CD8-positive, alpha-beta T cell (primary cell): ENCODE measurements at places on chromosomes 5 and 9.
A peak's percentile ranks its signal among the peaks of the same experiment; 100 is the strongest.

DNA sequence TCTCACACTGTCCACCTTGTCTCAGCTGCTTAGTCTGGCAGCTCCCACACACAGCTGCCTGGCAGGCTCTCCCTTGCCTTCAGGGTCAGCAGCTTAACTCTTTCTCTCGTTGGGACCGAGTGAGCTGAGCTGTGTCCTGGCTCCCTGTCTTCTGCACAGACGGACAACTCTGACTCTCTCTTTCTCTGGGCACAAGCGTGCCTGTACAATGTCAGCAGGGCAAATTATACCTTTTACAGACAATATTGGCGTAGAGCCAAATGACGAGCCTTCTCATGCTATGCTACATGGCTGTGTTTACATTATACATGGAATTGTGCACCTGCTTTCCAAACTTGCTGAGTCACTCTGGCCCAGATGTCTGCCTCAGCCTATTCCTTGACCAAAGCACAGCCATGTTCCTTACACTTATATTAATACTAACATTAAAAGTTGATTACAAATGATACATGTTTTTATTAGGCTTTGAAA, 188.6 kb downstream of the CYLC2 start:
- no peak for DNase-seq

DNA sequence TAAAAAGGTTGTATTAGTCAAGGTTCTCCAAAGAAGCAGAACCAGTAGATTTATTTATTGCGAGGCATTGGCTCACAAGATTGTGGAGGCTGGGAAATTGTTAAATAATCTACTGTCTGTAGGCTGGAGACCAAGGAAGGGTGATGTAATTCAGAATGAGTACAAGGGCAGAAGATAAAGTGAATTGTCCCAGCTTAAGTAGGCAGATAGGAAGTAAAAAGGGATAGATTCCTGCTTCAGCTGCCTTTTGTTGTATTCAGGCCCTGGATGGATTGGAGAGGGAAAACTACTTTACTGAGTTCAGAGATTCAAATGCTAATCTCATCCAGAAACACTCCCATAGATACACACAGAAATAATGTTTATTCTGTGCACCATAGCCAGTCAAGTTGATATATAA, 301.1 kb downstream of the CYLC2 start:
- no peak for DNase-seq

- DNase-seq: no peak
Observed at GRCh38 chr5:151912360-151912759, 12.3 kb downstream of the GLRA1 start.

- DNase-seq: peak; percentile 81
Observed at GRCh38 chr9:120891245-120891883, 14.4 kb upstream of the PHF19 start.

DNA sequence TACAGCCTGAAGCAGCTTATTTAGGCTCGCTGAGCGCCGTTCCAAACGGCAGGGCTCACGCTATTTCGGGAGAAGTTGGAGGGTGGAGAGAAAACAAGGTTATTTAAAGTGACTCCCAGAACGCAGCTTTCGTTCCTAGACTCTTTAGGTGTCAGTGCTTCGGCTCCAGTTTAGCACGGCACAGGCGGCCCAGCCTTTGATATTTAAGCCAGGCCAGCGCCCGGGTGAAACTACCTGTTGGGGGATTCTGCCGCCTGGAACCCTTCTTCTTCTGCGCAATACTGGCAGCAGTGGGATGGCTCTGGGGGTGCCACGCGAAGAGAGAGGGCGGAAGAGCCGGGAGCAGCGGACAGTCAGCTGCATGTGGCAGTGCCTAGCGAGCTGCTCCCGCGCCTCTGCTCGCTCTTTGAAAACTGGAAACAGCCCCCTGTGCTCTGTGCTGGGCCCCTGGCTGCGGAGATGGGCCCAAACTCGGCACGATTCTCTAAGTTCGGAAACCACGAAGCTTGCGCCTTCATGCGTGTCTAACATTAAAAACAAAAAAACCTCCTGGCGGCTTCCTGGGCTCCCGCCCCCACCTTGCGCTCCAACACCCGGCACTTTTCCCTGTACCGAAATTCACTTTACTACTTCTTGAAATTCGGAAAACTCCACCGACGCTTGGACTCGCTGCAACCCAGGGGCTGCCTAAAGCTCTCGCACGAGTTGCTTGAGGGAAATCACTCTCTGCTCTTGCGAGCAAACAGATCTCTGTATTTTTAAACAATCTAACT, 34.6 kb upstream of the NFIB start:
- DNase-seq: no peak

DNA sequence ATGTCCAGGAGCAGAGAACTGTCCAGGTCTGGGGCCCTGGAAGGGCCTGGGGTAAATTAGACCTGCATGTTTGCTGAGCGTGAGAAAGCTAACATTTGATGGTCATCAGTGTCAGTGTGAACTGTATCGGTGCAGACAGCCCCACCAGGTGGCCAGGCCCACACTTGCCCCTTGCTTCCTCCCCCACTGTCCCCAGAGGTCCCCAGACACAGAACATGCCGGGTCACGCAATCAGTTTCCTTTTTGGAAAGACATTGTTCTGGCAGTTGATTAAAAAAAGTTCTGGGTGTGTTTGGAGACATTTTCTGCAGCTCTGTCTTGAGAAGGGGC, 1.5 kb downstream of the NKD2 start:
- no peak for DNase-seq

GRCh38 chr5:65394087-65394486, 87.6 kb downstream of the ADAMTS6 start:
- DNase-seq: no peak

DNA sequence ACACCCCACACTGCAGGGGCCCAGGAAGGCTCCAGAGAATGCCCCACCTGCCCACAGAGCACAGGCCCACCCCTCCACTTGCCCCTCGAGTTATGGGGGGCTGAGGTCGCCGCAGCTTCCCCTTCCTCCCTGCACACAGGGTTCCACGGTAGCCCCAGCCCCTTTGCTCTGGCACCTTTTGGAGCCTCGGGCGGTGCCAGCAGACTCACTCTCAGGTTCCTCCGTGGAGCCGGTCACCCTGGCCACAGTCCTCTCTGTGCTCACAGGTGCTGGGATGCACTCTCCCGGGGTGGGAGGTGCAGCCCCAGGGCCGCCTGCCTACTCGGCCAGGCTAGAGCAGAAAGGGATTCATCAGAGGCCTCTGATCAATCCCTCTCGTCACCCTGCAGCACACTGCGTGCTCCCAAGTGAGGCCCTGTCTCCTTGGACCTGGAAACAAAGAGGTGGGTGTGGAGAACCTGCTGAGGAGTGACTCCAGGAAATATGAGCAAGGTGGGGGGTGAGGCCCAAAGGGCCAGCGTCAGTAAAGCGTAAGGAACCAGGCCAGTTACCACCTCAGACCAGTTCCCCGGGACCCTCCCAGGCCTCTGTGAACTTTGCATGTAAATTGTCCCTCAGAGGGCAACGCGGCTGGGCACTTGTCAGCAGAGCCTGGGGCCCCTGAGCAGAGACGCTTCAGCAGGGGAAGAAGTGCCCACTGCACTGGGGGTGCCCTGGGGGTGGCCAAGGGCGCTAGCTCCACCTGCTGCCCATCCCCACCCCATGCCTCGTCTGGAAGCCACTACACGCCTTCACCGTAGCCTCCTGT, 167.8 kb downstream of the OLFM1 start:
- no peak for DNase-seq

GRCh38 chr5:135596157-135596763, 17.5 kb upstream of the CXCL14 start:
- DNase-seq: no peak

GRCh38 chr5:171495122-171495700, 75.8 kb downstream of the FGF18 start:
- no peak for DNase-seq

- peak; percentile 63 for DNase-seq
Observed at GRCh38 chr5:61332851-61333320, 828 bp downstream of the ZSWIM6 start.

DNA sequence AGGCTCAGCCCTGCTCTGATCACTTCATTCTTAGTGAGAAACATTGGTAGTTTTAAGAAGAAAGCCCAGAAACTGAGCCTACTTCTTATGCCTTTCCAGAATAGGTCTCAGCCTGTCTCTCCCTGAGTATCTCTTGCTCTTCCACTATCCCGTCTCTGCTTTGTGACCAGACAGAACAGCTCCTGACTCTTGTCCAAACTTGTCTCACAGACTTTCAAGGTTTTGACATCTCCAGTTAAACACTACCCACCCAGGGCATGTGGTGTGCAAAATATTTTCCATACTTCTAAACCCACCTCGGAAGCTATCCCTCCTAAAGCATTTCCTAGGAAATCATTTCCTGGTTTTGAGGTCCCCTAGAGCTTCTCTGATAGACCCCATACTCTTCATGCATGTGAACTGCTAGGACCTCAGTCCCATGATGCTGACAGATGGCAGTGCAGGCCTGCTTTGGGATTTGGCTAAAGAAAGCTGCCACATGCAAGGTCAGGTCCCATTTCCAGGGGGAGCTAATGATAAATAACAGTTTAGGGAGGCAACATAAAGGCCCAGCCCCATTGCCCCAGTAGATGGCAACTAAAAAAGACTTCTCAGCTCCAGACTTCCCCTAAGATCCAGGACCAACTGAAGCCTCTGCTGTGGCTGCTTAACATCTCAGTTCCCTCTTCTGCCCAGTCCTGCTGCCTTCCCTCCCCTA, 211.5 kb downstream of the MED10 start:
- DNase-seq: no peak

- DNase-seq: no peak
Observed at GRCh38 chr9:110153431-110153830, 54.5 kb downstream of the C9orf152 start.

GRCh38 chr5:134131165-134131564, 16.7 kb downstream of the TCF7 start:
- DNase-seq: no peak

- no peak for DNase-seq
Observed at GRCh38 chr5:73694089-73694488, 68.1 kb downstream of the ARHGEF28 start.

GRCh38 chr5:116699332-116699731, 124.7 kb upstream of the SEMA6A start:
- DNase-seq: no peak

- DNase-seq: no peak
Observed at GRCh38 chr5:102481054-102481715, 17.6 kb downstream of the SLCO6A1 start.

DNA sequence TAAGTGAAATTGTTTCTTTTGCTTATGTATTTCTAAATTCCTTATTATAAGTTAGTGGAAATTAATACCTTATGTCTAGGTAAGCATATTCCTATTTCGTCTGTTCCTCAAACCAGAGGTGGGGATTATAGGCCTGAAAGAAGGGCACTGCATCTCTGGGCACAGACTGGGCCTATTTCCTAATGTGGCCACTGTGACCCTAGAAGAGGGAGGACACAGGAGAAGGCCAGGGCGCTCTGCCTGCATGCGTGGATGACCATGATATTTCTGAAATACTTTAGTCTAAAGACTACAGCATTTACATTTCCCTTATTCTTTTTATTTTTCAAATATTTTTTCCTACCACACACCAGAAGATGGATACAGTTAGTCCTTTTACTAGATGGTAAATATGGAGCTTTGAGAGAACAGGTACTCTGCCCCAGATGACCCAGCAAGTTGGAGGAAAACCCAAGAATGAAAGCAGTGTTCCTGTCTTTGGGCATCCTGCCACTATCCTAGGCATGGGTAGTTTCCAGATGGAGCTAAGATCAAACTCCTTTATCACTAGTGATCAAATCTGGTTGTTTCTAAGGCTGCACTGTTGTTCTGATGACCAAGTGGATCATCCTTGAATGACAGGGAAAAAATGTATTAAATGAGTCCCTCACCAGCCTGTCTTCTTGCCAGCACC, 27.8 kb downstream of the RUSC2 start:
- DNase-seq: no peak

GRCh38 chr9:85702191-85702590, 39.6 kb downstream of the AGTPBP1 start:
- no peak for DNase-seq

- no peak for DNase-seq
Observed at GRCh38 chr5:169424279-169424655, 123.3 kb upstream of the SLIT3 start.

GRCh38 chr9:81685763-81686613, 3.4 kb downstream of the TLE1 start:
- no peak for DNase-seq

DNA sequence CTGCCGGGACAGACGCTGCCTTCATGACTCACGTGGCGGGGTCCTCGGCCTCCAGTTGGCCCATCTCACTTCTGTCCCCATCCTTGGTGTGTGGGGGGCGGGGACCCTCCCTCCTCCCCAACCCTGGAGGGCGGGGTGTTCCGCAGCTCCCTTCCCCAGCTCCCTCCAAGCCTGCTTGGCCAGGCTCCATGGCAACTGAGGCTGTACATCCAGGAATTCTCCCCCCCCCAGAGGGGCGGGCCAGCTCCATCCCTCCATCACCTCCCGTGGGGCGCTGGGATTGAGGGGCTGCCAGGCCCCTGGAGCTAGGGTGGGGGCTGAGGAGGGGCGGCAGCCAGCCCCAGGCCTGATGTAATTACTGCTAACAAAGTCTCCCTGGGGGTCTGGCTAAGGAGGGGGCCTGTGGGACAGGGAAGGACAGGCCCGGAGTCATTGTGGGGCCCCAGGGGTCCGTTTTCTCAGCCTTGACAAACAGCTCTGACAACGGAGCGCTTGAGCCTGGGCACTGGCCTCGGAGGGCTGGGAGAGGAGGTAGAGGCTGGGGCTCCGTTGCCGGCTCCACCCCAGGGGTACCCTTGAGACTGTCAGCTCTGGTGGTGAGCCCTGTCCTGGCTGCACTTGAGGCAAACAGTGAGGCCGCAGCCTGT, 8.0 kb downstream of the DIPK1B start:
- DNase-seq: no peak

GRCh38 chr5:145681216-145681615, 153.9 kb downstream of the PRELID2 start:
- DNase-seq: no peak

DNA sequence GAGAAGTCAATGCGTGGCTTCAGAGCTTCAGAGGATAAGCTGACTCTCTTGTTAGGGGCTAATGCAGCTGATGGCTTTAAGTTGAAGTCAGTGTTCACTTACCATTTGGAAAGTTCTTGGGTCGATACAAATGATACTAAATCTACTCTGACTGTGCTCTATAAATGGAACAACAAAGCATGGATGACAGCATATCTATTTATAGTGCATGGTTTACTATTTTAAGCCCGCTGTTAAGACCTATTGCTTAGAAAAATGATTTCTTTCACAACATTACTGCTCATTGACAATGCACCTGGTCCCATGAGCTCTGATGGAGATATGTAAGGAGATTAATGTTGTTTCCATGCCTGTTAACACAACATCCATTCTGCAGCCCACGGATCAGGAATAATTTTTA, 435.7 kb downstream of the MAT2B start:
- no peak for DNase-seq

GRCh38 chr9:15468145-15468544, 42.6 kb downstream of the PSIP1 start:
- DNase-seq: no peak

DNA sequence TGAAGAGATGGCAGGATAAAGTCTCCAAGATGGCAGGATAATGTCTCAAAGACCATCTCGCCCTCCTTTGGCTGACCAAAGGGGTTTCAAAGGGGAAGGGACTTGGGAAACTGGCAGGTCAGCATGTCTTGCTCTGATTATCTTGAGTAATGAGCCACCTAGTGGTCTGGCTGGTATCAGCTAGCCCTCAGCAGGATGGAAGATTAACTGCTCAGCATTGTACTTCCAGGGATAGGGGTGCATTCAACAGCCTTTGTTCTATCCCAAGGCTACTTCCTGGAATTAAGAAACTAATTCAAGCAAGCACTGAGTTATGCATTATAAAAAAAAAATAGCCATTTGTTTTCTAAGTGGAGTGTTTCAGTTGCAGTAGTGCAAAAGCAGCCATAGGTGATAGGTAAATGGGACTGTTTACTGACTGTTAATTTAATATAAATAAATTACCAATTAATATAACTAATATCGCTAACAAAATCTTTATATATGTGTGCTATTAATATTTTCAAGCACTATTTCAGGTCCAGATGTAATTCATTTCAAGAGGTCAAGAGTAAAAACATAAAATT, 555.5 kb downstream of the CDH9 start:
- no peak for DNase-seq
